ENCODE measurements at places on chromosomes 7 and 10. TPM values are rescaled to one million over a fixed set of nuclear protein-coding genes. Genes with fewer than 3 reads are reported as not detected.

GRCh38 chr7:155462163-155462735 is 4.3 kb downstream of the EN2 start:
- H3K4me1 ChIP-seq = peaks cover 35% of the 10 kb centered on the region

SFTPA1 gene
- not detected for total RNA-seq

- H3K27me3 ChIP-seq = no peaks in the 10 kb centered on the region
- H3K4me3 ChIP-seq = no peak overlapping the region
- H3K27ac ChIP-seq = no peak overlapping the region
- no peak for DNase-seq
- no peaks in the 10 kb centered on the region for H3K36me3 ChIP-seq
Observed at GRCh38 chr7:105924945-105925344, 38.1 kb upstream of the CDHR3 start.

DNA sequence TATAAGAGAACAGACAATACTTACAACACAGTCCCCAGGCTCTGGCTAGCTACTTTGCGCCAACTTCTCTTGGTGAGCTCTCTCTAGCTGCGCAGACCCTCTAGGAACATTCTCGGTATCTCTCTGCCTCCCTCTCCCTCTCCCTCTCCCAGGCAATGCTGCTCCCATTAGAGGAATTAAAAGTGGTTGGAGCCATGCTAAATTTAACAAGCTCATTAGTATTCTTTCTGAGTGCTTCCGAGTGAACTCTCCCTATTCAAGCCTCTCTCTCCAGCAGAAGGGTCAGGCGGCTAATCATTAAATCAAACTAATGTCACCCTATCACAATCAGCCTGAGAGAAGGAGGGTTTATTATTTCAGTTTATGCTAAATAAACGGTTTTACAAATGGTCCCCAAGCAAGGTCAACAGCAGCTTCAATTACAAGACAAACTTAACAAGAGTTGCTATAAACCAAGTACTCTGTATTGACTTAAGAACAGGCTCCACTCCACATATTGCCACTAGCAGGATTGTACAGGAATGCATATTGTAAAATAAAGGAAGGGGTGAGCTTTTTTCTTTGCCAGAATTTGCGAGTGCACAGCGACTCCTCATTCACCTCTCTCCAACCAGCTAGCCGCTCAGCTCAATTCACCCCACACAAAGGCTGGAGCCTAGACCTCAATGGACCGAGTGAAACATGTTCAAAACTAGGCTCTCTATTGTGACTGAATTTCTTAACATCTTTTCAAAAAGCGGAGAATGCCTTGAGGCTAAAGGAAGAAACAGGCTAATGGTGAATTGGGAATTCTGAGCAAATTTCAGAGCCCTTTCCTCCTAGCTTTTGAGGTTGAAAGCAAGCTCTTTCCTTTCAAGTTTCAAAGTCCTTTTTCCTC is 84.4 kb downstream of the GLI3 start:
- DNase-seq = no peak
- no peaks in the 10 kb centered on the region for H3K27me3 ChIP-seq
- H3K4me1 ChIP-seq = peaks cover 79% of the 10 kb centered on the region
- H3K4me3 ChIP-seq = no peak overlapping the region

DNA sequence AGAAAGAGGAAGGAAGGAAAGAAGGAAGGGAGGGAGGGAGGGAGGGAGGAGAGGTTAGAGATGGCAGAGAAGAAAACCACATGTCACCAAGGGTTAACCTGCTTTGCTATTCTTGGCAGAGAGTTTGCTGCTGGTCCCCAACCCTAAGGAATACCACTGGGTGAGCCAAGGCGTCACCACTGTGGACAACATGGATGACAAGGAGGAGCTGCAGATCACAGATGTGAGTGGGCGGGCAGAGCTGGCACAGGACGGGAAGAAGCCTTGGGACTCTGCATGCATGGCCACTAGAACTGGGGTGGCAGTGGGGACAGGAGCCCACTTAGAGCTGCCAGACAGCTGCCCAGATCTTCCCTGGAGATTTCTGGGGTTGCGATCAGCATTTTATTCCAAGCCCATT is 17.2 kb upstream of the MYH16 start:
- no peaks in the 10 kb centered on the region for H3K36me3 ChIP-seq
- H3K4me1 ChIP-seq = no peaks in the 10 kb centered on the region
- H3K27me3 ChIP-seq = no peaks in the 10 kb centered on the region
- no peak overlapping the region for H3K27ac ChIP-seq
- H3K4me3 ChIP-seq = no peak overlapping the region

LRRN3 gene
- 1.7 TPM for total RNA-seq

DNA sequence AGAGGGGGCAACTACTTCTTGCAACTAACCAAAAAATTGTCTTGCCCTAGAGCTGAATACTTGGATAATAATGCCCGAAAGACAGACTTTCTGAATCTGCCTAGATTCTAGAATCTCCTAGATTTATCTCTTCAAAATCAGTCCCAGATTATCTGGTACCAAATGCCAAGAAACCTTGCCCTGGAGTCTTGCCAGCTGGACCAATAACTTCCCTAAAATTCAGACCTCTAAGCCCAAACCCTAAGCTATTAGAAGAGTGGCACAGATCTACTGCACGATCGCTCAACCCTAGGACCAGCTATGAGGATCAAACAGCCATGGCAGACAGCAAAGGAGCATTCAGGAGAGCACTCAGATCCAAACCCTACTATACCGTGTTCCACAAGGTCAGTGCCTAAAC is 45.0 kb downstream of the ARMH3 start:
- H3K27me3 ChIP-seq = no peaks in the 10 kb centered on the region
- peaks cover 84% of the 10 kb centered on the region for H3K36me3 ChIP-seq
- no peak overlapping the region for H3K27ac ChIP-seq
- H3K4me1 ChIP-seq = no peaks in the 10 kb centered on the region
- no peak for DNase-seq
